ENCODE measurements at places on chromosomes 1 and 21. TPM values are rescaled to one million over a fixed set of nuclear protein-coding genes. Genes with fewer than 3 reads are reported as not detected.

Gene LGR6
- 1.8 TPM for polyA plus RNA-seq

Gene C1orf105
- polyA plus RNA-seq, result not detected

Gene DHRS3
- 97.1 TPM for polyA plus RNA-seq

Gene LCE1D
- not detected for polyA plus RNA-seq

DNA sequence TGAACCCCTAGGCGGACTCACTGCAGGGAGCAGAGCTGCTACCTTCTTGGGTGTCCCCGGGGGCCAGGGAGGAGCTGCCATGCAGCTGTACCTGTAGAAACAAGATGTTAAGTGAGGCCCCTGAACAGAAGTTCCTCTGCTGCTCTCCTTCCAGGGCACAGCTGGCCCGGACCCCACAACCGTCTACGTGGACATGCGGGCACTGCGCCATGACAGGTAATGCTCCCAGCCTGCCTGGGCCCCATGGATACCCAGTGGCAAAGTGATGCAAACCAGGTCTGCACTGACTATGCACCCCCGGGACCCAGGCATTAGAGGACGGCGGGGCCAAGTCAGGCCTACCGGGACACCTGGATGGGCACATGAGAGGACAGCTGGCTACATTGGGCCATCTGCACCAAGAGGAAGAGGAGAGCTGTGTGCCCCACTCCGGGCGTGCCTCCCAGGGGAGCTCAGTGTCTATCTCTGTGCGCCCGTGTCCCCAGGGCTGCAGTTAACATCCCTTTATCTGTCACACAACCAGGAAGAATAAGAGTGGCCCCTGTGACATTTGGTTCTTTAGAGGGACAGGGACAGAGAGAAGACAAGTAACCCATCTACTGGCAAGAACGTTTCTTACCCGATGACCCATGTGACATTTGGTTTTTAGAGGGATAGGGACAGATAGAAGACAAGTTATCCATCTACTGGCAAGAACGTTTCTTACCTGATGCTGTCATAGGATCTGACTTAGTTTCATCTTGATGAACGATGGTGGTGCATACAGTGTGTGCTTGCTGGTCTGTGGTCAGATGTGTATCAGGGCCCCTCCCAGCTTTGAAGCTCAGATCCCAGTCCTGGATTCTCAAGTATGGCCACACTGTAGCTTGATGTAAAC is 44.1 kb downstream of the S100B start:
- DNase-seq, result no peak
- no peaks in the 10 kb centered on the region for H3K4me1 ChIP-seq
- no peaks in the 10 kb centered on the region for H3K27me3 ChIP-seq
- peaks cover 2% of the 10 kb centered on the region for H3K36me3 ChIP-seq
- H3K4me3 ChIP-seq, result no peak overlapping the region

DNA sequence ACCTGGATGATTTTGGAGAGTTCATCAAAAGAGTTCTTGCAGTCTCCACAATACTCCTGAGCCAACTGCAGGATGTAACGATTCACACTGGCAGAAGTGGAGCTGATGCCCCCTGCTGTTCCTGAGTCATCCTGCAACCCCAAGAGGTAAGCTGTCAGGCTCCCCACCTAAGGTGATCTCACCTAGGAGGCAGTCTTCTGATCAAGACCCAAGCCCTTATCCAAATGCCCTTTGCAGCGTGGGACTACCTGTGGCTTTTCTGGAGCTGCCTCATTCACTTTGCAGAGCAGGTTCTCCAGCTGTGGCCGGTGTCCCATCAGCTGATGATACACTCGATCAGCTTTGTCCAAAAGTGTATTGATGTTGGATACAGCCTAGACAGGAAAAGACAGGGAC is 96.4 kb downstream of the UBR4 start:
- no peaks in the 10 kb centered on the region for H3K27me3 ChIP-seq
- no peak overlapping the region for H3K27ac ChIP-seq
- no peaks in the 10 kb centered on the region for H3K4me1 ChIP-seq
- peak; percentile 59 for DNase-seq
- peaks cover 93% of the 10 kb centered on the region for H3K36me3 ChIP-seq

DNA sequence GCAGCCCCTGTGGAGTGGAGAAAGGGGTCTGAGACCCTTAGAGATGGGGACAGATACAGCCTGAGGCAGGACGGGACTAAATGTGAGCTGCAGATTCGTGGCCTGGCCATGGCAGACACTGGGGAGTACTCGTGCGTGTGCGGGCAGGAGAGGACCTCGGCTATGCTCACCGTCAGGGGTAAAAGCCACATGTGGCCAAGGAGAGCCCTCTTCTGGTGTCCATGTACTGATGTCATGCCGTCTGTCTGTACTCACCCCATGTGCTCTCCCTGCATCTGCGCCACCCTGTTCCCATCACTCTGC is 84.7 kb downstream of the OBSCN start:
- no peaks in the 10 kb centered on the region for H3K4me1 ChIP-seq
- H3K36me3 ChIP-seq, result no peaks in the 10 kb centered on the region
- no peaks in the 10 kb centered on the region for H3K27me3 ChIP-seq
- DNase-seq, result no peak
- no peak overlapping the region for H3K4me3 ChIP-seq

Data from kidney (tissue), 22 donors.